ENCODE measurements at places on chromosomes 13 and 19.

- DNase-seq: no peak
Measured at GRCh38 chr19:14835011-14835410, at the start of the genes OR7A5 and OR7C1. TSS of gene OR7A5 (minus strand) at chr19:14835185. CDS start at chr19:14828241, 6,944 bp downstream. TSS of gene OR7C1 (minus strand) at chr19:14835185. CDS start at chr19:14800136, 35,049 bp downstream.

GRCh38 chr19:13206587-13206986 lies 56.4 kb downstream of the IER2 start:
- no peak for DNase-seq

GRCh38 chr19:51339687-51340656 lies 2.0 kb downstream of the VSIG10L start:
- DNase-seq: peak; percentile 97

DNA sequence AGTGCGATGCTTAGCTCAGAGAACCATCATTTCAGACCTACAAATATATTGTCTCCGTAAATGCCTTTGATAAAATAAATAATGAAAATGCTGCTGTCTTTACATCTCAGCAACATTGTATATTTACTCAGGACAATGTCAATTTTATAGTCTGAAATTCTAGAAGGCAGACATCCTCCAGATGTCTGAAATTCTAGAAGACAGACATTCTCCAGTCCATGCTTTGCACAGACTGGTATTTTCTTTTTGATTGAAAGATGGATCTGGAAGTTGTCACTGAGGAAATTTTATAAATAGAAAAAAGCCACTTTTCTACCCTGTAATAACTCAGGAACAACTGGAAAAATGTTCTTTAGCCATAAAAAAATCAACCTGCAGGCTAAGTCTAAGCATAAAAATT lies 2293.3 kb downstream of the PCDH9 start:
- DNase-seq: no peak

DNA sequence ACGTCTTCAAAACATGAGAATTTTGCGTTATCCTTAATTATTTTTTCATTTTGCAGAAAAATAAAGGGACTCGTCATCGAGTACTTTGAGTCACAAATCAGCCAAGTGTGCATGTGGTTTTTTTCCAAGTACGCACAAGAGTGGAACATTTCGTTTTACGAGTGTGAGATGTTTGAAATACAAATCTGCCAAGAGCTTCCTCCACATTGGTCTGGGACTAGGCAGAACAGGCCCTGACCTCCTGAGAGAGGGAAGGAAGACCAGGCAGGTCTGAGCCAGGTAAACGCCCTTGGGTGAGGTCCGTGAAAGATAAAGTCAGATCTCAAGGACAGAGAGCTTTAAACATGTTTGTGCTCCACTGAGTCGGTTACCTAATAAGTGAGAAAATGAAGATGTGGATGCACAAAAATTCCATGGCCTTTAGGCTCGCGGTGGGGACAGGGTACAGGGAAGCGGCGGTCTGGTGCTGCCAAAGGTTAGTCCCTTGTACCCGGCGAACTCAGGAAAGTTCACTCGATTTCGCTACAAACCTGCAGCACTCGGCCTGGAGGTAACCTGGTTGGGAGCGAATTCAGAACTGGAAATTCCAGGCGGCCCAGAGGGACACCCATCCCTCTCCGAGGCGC lies 473 bp upstream of the ITM2B start:
- DNase-seq: no peak

- DNase-seq: no peak
Measured at GRCh38 chr19:38247734-38248268, 8.4 kb downstream of the PPP1R14A start.

GRCh38 chr13:91203430-91203829 lies 144.1 kb upstream of the MIR17HG start:
- no peak for DNase-seq

GRCh38 chr13:111845621-111846351 lies 221.2 kb upstream of the SOX1 start:
- DNase-seq: no peak

DNA sequence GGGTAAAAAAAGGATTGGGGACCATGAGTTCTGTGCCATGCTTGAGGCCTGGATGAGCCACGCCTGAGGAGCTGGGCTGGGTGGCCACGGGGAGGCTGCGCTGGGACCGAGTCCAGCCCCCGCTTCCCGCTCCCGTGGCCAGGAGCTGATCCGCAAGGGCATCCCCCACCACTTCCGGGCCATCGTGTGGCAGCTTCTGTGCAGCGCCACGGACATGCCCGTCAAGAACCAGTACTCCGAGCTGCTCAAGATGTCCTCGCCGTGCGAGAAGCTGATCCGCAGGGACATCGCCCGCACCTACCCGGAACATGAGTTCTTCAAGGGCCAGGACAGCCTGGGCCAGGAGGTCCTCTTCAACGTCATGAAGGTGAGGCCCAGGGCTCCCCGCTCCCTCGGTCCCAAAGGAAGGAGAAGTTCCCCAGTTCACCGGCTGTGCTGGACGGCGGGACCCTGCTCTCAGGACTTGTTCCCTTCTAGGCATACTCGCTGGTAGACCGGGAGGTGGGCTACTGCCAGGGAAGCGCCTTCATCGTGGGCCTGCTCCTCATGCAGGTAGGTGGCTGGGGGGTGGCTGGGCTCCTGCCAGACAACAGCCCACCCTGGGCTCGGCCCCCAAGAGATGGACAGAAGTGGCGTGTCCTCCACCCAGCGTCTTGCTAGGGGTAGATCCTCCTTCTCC lies 18.9 kb downstream of the EVI5L start:
- DNase-seq: no peak

GRCh38 chr19:45097776-45098520 lies 5.0 kb downstream of the PPP1R37 start:
- DNase-seq: peak; percentile 92

DNA sequence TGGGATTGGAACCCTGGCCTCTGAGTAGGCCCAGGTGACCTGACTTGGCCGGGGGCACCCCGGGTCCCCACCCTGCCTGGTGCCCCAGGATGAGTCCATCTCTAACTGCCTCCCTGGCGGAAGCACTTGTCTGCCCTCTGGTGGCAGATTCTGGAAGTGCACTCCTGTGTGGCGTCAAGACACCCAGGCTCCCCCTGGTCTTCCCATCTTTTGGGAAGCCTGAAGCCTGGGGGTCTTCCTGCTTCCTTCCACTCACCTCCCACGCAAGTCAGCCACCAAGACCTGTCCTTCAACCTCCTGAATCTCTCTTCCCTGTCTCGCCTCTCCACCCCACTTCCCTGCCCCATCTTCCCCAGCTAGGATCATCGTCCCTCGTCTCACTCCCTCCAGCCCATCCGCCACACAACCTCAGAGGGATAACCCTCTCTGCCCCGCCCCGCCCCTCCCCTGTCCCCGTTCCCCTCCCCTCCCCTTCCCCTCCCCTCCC lies 7.4 kb downstream of the RABAC1 start:
- DNase-seq: peak; percentile 46

- DNase-seq: no peak
Measured at GRCh38 chr13:25288966-25289365, 1.7 kb upstream of the MTMR6 start.

GRCh38 chr13:75326173-75327134 lies 155.5 kb downstream of the TBC1D4 start:
- DNase-seq: no peak
